NCI-H1092 treated with DMSO at 0.1 percent for 48 hours (cell line): ENCODE measurements at places on chromosomes 1 and 21.

DNA sequence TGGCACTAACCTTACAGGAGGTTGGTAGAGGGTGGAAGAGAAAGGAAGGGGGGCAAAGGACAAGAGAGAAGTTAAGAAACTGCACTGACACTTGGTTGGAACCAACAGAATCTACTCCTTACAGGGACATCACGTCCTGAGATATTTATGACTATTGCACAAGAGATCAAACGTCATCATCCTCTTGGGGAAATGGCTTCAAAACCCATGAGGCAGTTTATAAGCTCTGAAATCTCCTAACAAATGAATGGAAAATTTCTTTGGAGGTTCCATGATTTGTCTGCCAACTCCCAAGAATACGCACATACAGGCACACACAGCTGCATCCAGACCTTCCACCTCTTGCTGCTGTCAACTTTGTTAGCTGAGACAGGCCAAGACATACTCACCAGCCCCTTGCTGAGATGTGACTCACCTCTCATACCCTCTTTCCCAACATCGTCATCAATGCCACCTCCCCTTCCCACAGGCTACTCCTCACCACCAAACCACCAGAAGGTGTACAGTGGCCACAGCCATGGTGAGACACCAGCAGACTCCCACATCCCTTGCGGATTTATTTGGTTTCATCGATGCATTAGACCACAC lies 135.5 kb downstream of the SETD4 start:
- DNase-seq, result no peak

GRCh38 chr1:77310924-77311323 lies 29.1 kb downstream of the AK5 start:
- DNase-seq, result no peak

GRCh38 chr21:42554251-42554961 lies 40.8 kb downstream of the SLC37A1 start:
- DNase-seq, result no peak

GRCh38 chr1:54331091-54331772 lies 75.0 kb downstream of the SSBP3 start:
- no peak for DNase-seq

DNA sequence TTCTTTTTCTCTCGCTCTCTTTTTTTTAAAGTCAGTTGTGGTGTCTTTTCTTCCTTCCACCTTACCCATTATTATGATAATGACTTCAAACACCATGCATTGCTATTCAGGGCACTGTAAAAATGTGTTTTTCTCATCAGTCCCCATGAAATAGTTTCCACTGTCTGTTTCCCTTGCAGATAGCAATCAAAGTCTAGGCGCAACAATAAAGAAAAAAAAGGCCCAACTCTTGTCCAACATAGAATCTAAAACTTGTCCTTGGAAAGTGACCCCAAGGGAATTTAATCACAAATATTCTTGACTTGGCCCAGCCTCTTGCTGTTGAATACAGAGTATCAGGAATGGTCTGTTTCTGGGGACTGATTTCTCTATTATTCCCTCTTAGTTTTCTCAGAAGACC lies 382.5 kb downstream of the PLPP3 start:
- no peak for DNase-seq

GRCh38 chr1:86288586-86289147 lies 107.5 kb downstream of the ODF2L start:
- no peak for DNase-seq

GRCh38 chr1:36134031-36134430 lies 9.0 kb upstream of the COL8A2 start:
- DNase-seq, result no peak

DNA sequence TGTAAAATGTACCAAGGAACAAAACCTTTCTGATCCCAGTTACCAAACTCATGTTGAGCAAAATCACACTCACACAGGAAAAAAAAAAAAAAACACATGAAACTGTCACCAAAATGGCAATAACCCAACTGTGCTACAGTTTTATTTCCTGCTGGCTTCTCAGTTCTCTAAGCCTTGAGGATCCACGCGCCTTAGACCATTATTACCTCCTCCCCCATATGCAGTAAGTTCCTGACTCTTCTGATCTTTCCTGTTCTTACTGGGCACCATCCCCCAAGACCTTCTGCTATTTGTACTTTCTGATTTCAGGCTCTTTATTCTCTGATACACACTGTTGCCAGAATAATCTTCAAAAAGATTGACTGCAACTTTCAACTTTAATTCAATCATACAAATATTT lies 79.6 kb downstream of the SLC45A1 start:
- DNase-seq, result no peak

DNA sequence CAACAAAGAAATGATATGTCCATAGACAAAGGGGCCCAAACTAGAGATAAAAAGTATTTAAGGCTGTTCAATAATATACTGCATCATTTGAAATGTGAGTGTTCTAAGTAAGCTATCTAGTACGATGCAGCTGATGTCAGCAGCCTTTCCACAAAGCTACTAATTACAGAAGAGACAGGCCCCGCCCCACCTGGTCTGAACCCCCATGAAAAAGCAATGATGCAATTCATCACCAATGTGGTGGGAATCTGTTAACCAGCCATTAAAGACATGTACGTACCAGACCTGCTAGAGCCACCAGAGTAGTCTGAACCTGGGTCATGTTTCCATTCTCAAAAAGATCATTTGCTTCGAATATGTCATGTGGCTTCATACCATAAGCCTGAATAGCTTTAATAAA lies 25.1 kb downstream of the CNN3 start:
- no peak for DNase-seq

DNA sequence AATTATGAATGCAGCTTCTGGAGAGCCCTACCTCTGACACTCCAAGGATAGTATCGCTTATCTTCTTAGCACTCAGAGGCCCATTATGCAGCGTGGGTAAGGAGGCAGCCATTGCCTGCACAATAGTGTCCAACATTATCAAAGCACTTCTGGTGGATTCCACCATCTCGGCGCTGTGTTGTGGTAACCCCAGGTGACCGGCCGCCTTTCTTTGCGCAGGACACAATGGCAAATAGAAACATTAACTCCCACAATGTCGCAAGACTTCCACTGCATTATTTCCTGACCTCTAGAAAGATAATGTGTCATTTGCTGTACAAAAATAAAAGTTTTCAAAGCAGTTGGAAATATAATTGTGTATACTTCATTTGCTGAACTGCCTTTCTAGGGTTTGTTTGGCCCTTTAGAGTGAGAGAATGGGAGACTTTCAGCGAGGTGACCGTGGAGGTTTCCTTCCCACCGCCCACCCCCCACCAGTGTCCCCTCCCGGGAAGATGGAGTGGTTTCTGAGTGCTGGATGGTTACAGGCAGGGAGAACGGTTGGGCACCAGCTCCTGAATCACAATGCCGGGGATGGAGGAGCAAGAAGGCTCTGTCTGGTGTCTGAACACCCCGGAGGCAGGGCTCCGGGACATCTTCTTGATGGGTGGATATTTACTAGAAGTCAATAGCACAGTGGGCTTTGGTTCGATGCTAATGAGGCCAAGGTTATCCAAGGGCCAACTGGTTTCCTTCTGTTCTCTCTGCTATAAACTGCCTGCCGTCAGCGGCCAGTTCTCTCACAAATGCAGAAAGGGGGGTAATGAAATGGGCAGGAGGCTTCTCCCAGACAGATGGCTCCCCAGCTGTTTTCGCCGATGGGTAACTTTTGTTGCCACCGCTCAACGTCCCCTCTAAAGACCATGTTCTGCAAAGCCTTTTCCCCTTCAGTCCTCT lies 215.4 kb upstream of the PROX1 start:
- no peak for DNase-seq

- DNase-seq, result no peak
Observed at GRCh38 chr1:173285048-173285447, 77.9 kb upstream of the TNFSF4 start.
